ENCODE measurements at places on chromosomes 7 and 10. TPM values are rescaled to one million over a fixed set of nuclear protein-coding genes. Genes with fewer than 3 reads are reported as not detected.

Gene FAM24A
- not detected for total RNA-seq

Gene CALY
- not detected for total RNA-seq

Gene VWA2
- 8.0 TPM for total RNA-seq

Gene USP54
- total RNA-seq = 106 TPM

Gene ZNF503
- 7.6 TPM for total RNA-seq

Gene COBL
- 16.1 TPM for total RNA-seq

DNA sequence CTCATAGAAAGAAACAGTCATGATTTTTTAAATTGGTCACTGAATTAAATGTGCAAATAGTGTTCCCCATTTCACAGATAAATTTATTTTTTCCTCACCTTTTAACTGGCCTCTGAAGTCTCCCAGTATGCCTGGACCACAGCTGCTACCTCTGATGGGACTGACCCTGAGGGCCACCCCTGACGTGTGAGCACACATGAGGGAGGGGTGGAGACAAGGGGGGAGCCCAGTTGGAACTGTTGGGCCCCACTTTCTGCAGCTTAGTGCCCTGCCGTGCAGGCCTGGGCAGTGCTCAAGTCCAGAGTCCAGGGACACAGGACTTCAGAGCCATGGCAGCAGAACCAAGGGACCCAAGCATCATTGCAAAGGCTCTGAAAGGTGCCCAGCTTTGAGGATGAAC, 243.9 kb downstream of the GRID1 start:
- no peaks in the 10 kb centered on the region for H3K36me3 ChIP-seq
- H3K27me3 ChIP-seq = no peaks in the 10 kb centered on the region
- no peak overlapping the region for H3K27ac ChIP-seq
- H3K4me1 ChIP-seq = no peaks in the 10 kb centered on the region
- DNase-seq = no peak

GRCh38 chr10:16117305-16117695, 257.0 kb upstream of the MINDY3 start:
- H3K36me3 ChIP-seq = no peaks in the 10 kb centered on the region
- no peaks in the 10 kb centered on the region for H3K27me3 ChIP-seq
- DNase-seq = no peak
- no peak overlapping the region for H3K27ac ChIP-seq

DNA sequence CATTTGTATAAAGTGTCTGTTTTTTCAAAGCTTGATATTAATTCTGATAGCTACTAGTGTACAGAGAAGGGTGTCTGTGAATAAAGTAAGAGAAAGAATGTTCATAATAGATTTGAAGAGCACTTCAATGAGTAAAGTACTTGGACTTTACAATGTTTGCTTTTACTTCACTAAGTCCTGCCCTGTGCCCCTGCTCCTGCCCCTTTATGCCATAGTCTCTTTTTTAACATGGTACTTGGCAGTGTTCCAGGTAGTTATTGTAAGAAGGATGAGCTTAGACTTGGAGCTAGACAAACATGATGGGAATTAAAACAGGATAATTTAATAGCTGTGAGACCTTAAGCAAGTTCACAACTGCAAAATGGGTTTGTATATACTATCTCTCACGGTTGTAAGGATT, 41.0 kb downstream of the ZEB1 start:
- H3K36me3 ChIP-seq = no peaks in the 10 kb centered on the region
- no peak overlapping the region for H3K4me3 ChIP-seq
- H3K27me3 ChIP-seq = no peaks in the 10 kb centered on the region

GRCh38 chr7:23685731-23686130, 5.7 kb downstream of the FAM221A start:
- H3K4me3 ChIP-seq = no peak overlapping the region
- H3K4me1 ChIP-seq = no peaks in the 10 kb centered on the region

DNA sequence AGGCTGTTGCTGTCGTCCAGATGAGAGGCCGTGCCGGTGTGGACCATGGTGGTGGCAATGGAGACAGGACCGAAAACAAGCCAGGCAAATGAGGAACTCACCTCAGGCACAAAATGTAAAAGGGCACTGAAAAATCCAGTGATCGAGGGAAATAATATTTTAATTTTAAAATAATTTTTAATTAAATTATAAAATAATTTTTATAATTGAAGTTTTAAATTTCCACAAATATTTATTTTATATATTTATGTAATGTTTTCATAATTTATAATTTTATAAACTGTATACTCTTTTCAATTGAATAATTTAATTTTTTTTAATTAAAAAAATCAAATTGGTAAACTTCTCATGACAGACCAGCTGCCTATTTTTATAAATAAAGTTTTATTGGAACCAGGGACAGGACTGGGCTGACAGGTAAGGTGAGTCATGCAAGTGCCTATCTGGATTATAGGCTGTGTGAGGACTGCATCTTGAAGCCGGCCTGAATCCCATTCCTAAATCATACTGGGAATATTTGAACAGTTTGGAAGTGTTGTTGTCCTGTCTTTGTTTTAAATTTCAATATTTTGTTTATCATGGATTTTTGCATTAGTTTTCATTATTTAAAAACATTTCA, 15.6 kb downstream of the ACSM6 start:
- H3K4me1 ChIP-seq = no peaks in the 10 kb centered on the region
- no peak overlapping the region for H3K4me3 ChIP-seq
- no peak overlapping the region for H3K27ac ChIP-seq
- no peaks in the 10 kb centered on the region for H3K27me3 ChIP-seq
- DNase-seq = no peak

DNA sequence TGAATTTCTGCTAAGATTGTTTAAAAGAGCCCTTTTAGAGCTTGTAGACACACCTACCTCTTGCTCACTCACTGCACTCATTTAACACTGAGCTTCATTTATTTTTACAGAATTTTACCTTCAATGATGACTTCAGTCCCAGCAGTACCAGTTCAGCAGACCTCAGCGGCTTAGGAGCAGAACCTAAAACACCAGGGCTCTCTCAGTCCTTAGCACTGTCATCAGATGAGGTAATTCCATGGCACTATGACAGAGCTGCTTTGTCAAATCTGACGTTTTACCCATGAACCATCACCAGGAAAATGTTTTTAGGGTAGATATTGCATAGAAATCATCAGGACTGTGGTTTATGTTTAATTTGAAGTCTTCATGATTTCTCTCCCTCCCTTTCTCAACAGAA, 38.2 kb downstream of the PON1 start:
- H3K4me3 ChIP-seq = no peak overlapping the region
- H3K27ac ChIP-seq = no peak overlapping the region
- H3K4me1 ChIP-seq = no peaks in the 10 kb centered on the region
- H3K27me3 ChIP-seq = no peaks in the 10 kb centered on the region
- H3K36me3 ChIP-seq = no peaks in the 10 kb centered on the region

DNA sequence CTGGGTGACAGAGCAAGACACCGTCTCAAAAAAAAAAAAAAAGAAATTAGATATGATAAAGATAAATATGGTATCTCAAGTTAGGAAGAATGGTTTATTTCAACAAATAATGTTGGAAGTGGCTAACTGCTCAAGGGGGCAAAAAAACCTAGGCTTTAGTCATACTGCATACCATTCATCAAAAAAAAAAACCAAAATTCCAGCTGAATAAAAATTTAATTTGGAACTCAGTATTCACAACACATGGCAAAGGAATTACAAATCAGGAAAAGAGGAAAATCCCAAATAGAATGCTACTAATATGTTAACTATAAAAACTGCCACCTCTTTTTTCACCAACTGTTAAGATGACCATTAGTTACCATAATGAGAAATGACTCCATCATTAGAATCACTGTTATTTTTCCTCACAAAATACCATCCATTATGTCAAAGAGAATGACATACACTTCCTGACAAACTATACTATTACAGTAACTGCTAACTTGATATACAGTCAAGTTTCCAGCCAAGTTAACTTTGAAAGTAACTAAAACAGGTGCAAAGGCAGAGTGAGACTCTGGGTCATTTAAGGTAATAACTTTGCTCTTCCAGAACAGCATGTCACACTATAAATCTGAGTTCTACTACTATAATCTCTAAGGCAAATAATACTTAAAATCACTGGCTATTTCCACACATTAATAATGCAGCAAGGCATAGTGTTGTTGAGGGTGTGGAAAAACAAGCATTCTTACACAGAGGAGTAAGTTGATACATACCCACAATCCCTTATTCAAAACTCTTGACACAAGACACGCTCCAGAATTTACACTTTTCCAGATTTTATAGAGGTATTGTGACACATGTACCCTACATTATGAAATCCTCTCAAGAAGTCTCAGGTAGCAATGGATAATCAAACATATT, 10.2 kb downstream of the KBTBD2 start:
- H3K36me3 ChIP-seq = no peaks in the 10 kb centered on the region
- H3K27me3 ChIP-seq = no peaks in the 10 kb centered on the region
- DNase-seq = no peak
- no peaks in the 10 kb centered on the region for H3K4me1 ChIP-seq
- H3K4me3 ChIP-seq = no peak overlapping the region

DNA sequence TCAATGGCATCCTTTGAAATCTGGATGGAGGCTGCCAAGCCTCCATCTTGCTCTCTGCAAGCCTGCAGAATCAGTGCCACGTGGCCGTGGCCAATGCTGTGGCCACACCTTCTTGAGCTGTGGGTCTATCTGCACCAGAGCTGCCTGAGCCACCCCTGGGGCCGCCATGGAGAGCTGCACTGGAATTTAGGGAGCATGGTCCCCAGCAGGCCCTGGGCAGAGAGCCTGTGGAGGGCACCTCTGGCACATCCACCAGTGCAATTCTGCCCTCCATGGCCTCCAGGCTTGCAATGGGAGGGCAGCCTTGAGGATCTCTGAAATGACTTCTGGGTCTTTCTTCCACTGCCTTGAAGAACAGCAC, 55.6 kb upstream of the NKX6-2 start:
- peak; percentile 28 for DNase-seq
- no peak overlapping the region for H3K27ac ChIP-seq

- H3K4me1 ChIP-seq = no peaks in the 10 kb centered on the region
- H3K36me3 ChIP-seq = no peaks in the 10 kb centered on the region
These were observed 18.7 kb upstream of the NUB1 start for GRCh38 chr7:151322906-151323305.

DNA sequence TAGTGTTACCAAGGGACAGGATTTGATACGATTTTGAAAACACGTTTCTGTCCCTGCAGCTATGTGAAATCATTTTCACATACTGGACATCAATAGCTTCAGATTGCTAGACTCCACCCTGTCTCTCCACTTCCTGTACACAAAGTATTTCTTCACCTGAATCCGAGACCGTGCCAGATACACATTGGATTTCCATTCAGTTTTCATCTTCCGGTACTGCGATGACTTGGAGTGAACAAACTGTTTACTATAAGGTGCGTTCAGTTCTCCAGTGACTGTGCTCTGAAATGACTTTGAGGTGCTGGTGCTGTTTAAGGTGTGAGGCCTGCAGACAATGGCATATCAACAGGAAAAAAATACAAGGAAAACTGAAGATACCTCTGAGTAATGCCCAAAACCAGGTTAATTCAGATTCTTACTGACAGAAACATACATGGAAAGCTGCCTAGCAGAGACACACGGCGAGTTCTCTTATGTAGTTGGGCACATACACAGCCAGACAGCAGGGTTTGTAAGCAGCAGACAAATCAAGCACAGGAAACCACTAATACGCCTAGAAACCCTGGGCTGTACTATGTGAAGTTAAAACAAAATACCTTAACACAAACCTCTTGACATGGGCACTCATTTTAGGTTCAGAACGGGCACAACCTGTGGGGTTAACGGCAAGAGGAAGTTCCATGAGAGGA, 119.2 kb downstream of the GALNT11 start:
- peaks cover 12% of the 10 kb centered on the region for H3K36me3 ChIP-seq
- no peak overlapping the region for H3K4me3 ChIP-seq
- DNase-seq = no peak
- H3K27me3 ChIP-seq = no peaks in the 10 kb centered on the region
- H3K27ac ChIP-seq = no peak overlapping the region

- H3K27ac ChIP-seq = no peak overlapping the region
- DNase-seq = no peak
- H3K27me3 ChIP-seq = no peaks in the 10 kb centered on the region
- no peaks in the 10 kb centered on the region for H3K4me1 ChIP-seq
- H3K4me3 ChIP-seq = no peak overlapping the region
These were observed 28.8 kb downstream of the ITGB8 start for GRCh38 chr7:20359341-20359963.

- no peaks in the 10 kb centered on the region for H3K4me1 ChIP-seq
- no peaks in the 10 kb centered on the region for H3K27me3 ChIP-seq
- peak overlapping the region; percentile 53 for H3K27ac ChIP-seq
These were observed 244.8 kb downstream of the KCNMA1 start for GRCh38 chr10:77392851-77393250.

- no peak overlapping the region for H3K4me3 ChIP-seq
- H3K4me1 ChIP-seq = no peaks in the 10 kb centered on the region
- no peaks in the 10 kb centered on the region for H3K27me3 ChIP-seq
- no peak overlapping the region for H3K27ac ChIP-seq
- DNase-seq = no peak
- no peaks in the 10 kb centered on the region for H3K36me3 ChIP-seq
These were observed 763.7 kb upstream of the PHF14 start for GRCh38 chr7:10210000-10210399.

- H3K36me3 ChIP-seq = no peaks in the 10 kb centered on the region
- no peak for DNase-seq
- no peaks in the 10 kb centered on the region for H3K4me1 ChIP-seq
- H3K4me3 ChIP-seq = no peak overlapping the region
These were observed 117.9 kb downstream of the SLIT1 start for GRCh38 chr10:97067716-97068391.

DNA sequence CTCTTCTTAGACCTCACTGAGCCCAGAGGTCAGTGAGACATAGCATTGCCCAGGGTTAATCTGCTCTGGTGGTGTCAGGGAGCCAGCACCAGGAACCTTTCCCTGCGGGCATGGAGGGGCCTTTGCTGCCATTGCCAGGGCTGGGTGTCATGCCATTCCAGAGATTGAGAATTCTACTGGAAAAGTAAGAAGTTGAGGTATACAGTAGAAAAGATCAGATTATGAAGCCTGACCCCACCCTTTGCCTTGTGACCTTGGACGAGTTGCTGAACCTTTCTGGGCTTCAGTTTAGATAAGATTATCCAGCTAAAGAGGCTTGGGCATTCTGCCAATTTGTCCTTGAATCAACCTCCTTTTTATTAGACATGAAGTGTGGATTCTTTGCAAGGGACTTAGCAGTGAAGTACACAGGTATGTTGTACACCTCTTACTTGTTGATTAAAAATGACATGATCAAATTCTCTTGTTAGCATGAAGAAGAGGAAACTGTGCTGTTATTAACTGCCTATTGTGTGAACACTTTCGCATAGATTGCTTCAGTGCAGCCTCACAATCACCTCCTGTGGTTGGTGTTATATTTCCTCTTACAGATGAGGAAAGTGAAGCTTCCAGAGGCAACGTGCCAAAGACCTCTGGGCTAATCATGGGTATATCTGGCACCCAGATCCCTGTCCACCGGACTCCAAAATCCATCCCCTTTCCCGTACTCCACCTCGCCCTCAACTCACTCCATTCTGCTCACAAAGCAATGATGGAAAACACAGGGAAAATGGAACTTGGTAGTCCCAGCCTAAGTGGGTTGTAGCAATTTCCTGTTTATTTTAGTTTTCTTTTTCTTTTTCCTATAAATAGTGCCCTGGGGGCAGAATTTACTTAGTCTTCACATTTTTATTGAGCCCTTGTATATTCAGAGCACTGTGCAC, 151.3 kb downstream of the CAMK1D start:
- DNase-seq = no peak
- no peaks in the 10 kb centered on the region for H3K27me3 ChIP-seq
- H3K4me3 ChIP-seq = no peak overlapping the region
- no peak overlapping the region for H3K27ac ChIP-seq

GRCh38 chr10:44564361-44564760, 179.5 kb upstream of the CXCL12 start:
- no peak overlapping the region for H3K27ac ChIP-seq
- H3K36me3 ChIP-seq = no peaks in the 10 kb centered on the region
- no peak for DNase-seq
- no peaks in the 10 kb centered on the region for H3K27me3 ChIP-seq
- H3K4me3 ChIP-seq = no peak overlapping the region
- H3K4me1 ChIP-seq = no peaks in the 10 kb centered on the region

All from breast epithelium (tissue), 4 donors.